Vagina (tissue), 2 donors: ENCODE measurements at places on chromosomes 16 and 17. TPM values are rescaled to one million over a fixed set of nuclear protein-coding genes. Genes with fewer than 3 reads are reported as not detected.

DNA sequence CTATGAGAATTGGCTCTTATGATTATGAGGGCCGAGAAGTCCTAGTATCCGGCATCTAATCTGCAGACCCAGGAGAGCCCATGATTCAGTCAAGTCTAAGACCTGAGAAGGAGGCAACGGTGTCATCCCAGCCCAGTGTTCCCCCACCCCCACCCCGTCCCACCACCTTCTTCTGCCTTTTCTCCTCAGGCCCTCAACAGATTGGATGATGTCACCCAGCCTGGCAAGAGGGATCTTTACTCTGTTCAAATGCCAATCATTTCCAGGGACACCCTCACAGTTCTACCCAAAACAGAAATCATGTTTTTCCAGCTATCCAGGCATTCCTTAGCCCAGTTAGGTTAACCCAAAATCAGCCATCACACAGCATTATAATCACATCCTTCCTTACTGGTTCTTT is 10.0 kb upstream of the GAA start:
- no peak for DNase-seq

- DNase-seq, result no peak
These were observed 2.3 kb upstream of the MRPS34 start for GRCh38 chr16:1775006-1775845.

- no peak for DNase-seq
These were observed 193.7 kb upstream of the TBX2 start for GRCh38 chr17:61205931-61206330.

The ALOX12 gene
- 16.0 TPM for total RNA-seq

- no peak for DNase-seq
These were observed 13.1 kb upstream of the MSI2 start for GRCh38 chr17:57243171-57243622.

GRCh38 chr16:28213396-28213795 is 1.6 kb upstream of the XPO6 start:
- no peak for DNase-seq

DNA sequence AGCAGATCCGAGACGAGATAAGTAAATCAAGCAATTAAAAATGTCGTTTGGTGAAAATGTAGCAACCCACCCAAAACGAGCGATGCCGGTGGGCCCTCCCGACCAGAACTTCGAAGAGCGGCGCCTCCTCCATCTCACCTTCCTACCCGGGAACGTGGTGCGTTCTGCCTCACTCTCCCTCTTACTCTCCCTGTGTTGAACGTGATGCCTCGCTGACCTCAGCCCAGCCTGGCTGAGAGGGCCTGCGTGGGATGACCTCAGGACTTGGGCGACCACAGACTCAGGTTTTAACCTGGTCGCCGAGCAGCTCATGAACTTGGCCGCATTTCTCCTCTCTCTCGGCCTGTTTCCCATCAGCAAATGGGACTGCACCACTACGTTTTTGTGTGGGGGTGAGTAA is 69.7 kb upstream of the RPL38 start:
- DNase-seq, result no peak

- DNase-seq, result no peak
These were observed at the start of gene TBX6 for GRCh38 chr16:30091474-30092372. Gene TBX6 (minus strand): TSS chr16:30091924. CDS start chr16:30091193, 731 bp downstream.

The MRPL58 gene
- total RNA-seq, result 33.6 TPM

GRCh38 chr17:5915337-5915736 is 154.8 kb upstream of the WSCD1 start:
- DNase-seq, result no peak

DNA sequence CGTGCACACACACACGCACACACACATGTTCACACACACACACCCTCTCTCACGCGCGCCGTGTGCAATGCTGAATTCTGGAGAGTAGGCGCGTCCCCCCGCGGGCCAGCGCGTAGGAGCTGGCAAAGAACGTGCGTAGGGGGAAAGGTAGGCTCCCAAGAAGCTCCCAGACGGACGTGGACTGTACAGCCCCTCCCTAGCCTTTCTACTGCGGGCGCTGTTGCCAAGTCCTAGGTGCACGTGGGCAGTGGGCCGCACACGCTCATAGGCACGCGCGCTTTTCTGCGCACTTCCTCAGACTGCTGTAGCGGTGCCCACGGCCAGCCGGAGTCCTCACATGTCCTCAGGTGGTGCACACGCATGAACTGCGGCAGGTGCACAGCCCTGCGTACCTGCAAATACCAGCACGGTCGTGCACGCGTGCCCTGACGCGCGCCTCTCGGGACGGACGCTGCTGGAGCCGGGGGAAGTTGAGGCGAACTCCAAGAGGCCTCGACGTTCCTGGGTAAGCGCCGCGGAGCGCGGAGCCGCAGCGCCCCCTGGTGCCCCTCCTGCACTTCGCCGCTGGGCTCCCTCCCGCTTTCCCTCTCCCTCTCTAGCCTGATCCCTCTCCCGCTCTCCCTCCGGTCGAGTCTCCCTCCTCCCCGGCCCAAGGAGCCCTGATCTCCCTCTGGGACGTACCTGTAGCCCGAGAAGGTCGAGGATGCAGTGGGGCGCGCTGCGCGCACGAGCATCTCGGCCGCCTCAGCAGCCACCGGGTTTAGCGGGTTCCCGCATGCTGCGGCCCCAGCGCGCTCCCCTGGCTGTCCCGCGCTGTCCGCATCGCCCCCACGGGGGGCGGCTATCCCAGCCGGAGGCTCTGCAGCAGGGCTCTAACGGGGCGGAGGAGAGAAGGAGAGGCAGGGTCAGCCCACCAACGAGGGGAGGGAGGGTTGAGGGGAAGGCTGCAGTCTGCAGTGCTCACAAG is 749 bp downstream of the GRIN2A start:
- DNase-seq, result no peak

GRCh38 chr17:42068979-42069378 is 18.6 kb upstream of the C17orf113 start:
- DNase-seq, result no peak

The CD19 gene
- not detected for total RNA-seq

The TBC1D3 gene
- not detected for total RNA-seq

GRCh38 chr17:32586666-32587065 is 99.9 kb downstream of the CDK5R1 start:
- DNase-seq, result no peak

The EPN3 gene
- 21.9 TPM for total RNA-seq

The ASGR1 gene
- total RNA-seq, result 2.5 TPM

- DNase-seq, result no peak
These were observed 113.6 kb downstream of the AXIN2 start for GRCh38 chr17:65447823-65448222.

- no peak for DNase-seq
These were observed 46.2 kb downstream of the SMPD3 start for GRCh38 chr16:68401871-68402747.

- DNase-seq, result no peak
These were observed 133.7 kb downstream of the RAB11FIP4 start for GRCh38 chr17:31524926-31525800.

The NXPH3 gene
- 18.4 TPM for total RNA-seq

The ZNF232 gene
- total RNA-seq, result 4.9 TPM

DNA sequence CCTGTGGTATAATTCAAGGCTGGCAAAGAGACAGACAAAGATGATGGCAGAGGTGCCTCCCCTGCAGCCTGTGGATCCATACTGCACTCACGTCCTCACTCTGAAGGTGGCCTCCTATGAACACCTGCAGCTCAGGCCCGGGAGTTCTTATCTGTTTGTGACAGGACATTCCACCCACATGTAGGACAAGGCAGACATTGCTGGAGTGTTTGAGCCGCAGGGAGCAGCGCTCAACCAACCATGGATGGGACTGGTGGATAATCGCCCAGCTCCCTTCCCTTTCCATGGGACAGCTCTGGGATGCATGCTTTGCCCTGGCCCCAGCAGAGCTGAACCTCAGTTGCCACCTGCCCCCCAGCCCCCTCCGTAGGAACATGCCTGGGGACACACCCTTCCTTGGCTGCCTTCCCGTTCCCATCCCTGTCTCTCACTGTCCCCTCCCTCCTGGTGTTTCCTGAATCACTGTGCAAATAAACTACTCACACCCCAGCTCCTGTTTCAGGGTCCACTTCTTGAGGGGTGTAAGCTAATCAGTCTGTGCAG is 22.2 kb downstream of the ITPRIPL2 start:
- DNase-seq, result no peak

The LGALS9C gene
- total RNA-seq, result 1.2 TPM

DNA sequence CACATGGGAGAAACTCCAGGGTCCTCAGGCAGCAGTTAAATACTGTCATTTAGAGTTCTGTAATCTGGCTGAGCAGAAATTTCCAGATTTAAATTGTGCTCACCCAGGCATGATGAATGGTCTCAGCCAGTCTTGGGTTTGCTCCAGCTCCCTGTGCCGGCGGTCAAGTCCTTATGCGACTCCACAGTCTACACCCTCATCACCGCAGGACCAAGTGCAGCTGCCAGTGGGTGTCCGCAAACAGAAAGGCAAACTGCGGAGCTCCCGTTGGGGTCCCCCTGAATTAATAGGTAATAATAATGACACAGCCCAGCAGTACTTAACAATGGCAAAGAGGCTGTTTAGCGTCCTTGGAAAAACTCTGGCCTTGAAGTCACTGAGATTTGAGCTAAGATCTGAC is 3.9 kb upstream of the CACNG4 start:
- no peak for DNase-seq

The CACNA1G gene
- 4.9 TPM for total RNA-seq

DNA sequence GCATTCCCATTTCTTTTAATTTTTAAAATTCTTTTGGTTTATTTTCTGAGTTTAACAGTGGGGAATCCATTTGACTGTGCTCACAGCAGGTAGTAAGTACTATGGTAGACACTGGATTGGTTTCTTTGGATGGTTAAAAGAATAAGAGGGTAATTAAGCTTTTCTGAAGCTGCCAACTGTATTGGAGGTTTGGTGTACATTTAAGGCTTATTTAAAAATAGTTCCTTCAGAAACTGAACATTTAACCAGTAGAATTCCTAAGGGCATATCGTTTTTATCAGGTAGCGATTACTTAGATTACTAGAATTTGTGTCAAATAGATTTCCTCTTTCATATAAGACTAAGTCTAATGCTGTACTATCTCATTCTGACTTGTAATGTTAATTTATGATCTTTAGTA is 162.4 kb downstream of the PPM1E start:
- no peak for DNase-seq

DNA sequence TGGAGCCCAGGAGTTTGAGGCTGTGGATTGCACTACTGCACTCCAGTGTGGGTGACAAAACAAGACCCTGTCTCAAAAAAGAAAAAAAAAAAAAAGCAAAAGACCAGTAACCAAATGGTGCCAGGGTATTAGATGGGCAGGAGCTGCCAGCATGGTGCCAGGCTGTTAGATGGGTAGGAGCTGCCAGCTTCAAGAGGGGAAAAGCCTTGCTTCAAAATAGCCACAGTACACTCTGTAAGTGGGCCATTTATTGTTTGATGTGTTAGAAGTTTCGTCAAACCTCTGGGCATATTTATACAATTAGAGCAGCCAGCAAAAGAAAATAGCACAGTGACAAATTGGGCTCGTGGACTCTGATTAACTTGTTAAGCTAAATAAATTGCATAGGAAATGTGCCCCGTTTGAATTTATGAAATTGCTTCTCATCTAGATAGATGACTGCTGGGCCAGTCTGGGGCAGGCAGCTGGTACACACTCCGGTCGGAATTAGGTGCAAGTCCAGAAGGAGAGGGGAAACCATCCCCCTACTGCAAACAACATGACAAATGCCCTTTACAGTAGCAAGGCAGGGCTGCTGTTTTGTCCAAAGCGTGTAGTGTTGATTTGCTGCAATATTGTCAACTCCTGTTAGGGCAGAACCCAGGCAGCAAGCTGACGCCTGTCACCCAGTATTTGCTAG is 126.3 kb upstream of the IRX3 start:
- DNase-seq, result no peak

- DNase-seq, result no peak
These were observed 9.1 kb upstream of the ARL5C start for GRCh38 chr17:39174920-39175694.

GRCh38 chr17:82439194-82439828 is 11.2 kb downstream of the CYBC1 start:
- no peak for DNase-seq

The ZFP3 gene
- 3.4 TPM for total RNA-seq

The CA4 gene
- total RNA-seq, result not detected
